ENCODE measurements at places on chromosomes 4 and X.

DNA sequence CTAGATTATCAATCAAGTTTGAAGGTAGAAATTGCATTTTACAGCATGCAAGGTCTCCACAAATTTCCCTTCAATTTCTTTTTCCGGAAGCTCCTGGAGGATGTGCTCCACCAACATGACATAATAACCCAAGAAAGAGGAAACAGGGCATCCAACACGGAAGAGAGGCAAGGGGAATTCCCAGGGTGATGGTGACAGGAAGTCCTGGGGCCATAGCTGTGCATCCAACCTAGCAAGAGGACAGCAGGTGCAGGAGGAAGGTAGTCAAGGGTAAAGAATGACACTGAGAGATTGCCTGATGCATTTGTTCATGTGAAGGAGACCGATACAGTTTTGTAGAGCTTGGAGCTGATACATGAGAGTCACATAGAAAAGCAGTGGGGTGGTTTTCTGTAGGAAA is 115.7 kb upstream of the LSM6 start:
- DNase-seq = no peak

DNA sequence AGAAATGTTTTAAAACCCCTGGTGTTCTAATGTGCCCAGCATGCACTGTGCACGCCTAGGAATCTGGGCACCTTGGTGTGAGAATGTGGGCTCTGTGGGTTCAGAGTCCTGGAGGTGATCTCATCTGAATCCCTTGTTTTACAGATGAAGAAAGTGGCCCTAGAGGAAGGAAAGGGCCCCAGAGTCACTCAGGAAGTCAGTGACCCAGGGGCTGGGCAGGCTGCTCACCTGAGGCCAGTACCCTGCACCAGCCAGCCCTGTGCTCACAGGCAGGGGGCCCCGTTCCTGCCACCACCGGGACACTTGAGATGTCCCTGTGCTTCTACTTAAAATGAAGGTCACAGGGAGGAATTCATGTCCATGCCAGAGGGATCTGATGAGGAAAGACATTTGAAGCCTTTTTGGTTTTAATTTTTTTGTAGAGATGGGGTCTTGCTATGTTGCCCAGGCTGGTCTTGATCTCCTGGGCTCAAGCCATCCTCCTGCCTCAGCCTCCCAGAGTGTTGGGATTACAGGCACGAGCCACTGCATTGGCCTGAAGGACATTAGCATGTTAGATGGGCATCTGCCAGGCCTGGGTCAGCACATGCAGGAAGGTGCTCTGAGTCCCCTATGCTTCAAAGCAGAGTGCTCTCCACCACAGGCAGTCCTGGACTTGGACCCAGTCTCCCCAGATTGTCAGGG is 7.4 kb upstream of the S100P start:
- DNase-seq = no peak

GRCh38 chr4:165118256-165118909 is 5.7 kb upstream of the TMEM192 start:
- DNase-seq = no peak

DNA sequence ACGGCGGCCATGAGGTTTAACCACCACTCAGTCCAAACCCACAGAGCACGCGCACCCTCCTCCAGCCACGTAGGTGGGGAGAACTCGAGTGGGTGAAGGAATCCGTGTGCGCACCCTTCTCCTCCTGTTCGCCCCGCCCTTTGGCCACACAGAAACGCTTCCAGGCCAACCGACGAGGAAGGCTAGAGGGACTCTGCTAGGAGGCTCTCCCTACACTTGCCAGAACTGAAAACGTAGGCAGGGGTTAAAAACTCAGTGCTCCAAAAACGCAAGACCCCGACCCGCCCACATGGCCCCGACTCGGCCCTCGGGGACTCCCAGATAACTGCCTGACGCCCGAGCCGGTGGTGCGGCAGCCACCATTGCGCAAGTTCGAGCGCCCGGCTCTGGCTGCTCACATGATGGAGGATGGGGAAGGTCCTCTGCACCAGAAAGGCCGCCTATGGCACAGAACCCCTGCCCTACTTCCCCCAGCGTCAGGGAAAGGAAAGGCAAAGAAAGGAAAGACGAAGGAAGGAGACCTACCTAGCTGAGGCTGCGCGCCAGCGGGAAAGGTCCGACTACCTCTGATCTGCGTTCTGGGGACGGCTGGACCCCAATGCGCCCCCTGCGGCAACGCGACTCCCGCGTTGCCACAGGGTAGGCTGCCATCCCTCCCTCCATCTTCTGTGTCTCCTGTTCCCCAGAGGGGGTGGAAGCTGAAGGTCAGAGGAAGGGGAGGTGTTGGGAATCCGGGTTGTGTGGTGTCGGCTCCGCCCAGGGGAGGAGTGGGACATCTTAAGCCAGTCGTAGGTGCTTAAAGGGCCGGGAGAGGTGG is 201.9 kb upstream of the AGTR2 start:
- peak; percentile 37 for DNase-seq

DNA sequence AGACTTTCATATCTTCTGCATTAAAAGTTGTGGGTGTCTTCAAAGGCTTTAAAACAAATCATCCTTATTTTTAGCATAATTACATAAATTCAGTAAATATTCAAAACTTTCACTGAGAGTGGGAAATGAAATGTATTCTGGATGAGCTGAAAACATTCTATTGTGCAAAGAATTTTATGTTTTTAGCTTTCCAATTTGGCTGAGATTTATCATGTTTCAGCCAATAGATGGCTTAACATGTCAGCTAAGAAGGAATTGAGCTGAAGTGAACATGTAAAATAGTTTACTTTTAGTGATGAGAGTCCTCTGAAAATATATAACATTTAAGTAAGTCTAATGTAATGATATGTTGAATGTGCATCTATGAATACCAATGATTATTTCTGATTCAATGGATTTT is 213.5 kb upstream of the GIMD1 start:
- DNase-seq = no peak

DNA sequence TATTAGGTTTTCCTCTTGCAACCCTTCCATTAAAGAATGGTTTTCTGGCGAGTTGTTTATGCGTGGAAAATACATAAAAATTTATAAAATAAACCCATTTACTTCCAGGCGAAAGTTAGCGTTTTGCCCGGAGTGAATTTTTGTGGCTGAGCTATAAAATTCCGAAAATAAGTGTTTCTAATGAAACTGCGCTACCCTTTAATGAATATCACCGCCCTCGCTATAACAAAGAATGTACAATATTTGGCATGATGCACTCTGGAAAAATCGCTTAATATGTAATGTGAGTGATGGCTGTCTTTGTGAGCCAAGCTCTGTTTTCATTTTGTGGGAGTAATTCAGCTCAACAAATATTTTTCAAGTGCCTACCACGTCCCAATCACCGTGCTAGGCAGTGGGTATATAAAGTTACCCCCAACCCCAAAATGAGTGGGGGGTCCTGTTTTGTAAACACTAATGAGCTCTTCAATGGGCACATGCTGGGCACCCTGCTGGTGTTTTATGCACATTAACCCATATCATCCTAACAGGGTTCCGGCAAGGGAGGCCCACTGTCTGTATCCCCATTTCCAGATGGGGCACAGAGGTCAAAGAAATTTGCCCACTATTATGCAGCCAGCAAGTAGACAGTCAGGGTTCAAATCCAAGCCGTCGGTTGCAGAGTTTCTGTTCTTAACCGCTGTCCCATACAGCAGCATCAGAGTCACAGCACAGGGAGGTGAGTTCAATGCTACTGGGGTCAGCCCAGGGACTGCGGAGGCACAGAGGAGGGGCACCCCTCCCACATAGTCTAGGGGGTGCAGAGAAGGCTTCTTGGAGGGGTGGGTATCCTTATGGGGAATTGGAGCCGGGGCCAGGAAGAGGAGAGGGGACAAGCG is 65.7 kb upstream of the STX18 start:
- DNase-seq = no peak

GRCh38 chrX:154776753-154777152 is 14.1 kb downstream of the DKC1 start:
- DNase-seq = no peak

DNA sequence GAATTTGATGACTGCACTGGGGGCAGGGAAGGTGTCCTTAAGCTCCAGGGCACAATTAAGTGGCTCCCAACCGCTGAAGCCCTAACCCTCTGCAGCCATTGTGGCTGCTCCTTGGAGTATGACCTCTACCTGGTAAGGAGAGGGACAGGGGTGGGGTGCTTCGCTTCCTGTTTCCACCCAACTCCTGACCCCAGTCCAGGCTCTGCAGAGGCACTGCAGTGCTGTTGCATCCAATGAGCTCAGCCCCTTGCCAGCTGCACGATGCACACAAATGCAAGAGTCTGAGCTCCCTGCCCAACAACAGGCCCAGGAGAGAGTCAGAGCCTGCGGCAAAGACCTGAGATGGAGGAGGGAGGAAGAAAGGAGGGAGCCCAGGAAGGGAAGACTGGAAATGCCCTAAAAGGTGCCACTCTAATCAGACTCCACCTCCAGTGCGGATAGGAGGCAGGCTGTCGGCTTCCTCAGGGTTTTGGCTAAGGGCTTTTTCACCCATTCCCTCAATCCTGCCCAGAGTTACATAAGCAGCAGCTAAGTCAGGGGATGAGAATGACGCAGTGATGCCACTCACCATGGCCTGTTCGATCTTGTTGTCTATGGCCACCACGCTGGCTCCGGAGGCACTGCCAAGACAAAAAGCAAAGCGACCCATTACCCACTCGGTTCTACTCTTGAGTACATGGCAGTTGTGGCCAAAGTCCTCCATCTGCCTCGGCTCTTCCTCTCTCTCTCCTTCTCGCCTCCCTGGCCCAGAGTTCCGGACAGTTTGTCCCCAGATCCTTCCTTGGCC is 60.1 kb downstream of the TSC22D3 start:
- DNase-seq = no peak

DNA sequence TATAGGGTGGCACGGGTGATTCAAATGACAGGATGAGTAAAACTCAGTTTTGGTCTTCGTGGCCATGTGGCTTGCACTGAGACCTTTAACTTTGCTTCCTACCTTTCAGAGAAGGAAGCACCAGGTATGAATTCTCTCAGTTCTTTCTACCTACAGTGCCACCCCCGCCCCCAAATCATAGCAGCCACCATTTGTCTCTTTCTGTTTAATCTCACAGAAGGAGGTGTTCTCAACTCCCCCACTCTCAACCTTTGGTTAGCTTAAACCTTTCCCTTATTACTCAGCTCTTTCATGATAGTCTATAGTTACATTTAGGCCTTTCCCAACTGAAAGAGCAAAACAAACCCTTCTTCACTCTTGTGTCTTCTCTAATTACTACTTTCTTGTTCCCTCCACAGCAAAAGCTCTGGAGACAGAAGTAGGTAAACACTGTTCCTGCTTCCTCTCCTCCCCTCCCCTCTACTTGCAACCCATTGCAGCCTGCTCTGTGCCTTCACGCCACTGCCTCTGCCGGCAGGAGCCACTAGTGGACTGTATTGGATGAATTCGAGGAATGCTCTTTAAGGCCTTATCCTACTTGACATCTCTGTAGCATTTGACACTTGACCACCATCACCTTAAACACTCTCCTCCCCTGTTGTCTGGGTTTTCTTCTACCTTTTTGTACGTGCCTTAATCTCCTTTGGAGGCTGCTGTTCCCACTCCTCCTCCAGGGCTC is 123.7 kb downstream of the AFF1 start:
- no peak for DNase-seq

- DNase-seq = no peak
Observed at GRCh38 chr4:165293061-165293460, 34.4 kb upstream of the MSMO1 start.

- DNase-seq = no peak
Observed at GRCh38 chr4:86449746-86450588, 90.1 kb upstream of the MAPK10 start.

GRCh38 chrX:135977611-135978010 is 3.8 kb upstream of the MMGT1 start:
- no peak for DNase-seq

- DNase-seq = no peak
Observed at GRCh38 chr4:55008166-55009056, 117.0 kb downstream of the KDR start.

- no peak for DNase-seq
Observed at GRCh38 chrX:13597874-13598273, 28.5 kb downstream of the EGFL6 start.

DNA sequence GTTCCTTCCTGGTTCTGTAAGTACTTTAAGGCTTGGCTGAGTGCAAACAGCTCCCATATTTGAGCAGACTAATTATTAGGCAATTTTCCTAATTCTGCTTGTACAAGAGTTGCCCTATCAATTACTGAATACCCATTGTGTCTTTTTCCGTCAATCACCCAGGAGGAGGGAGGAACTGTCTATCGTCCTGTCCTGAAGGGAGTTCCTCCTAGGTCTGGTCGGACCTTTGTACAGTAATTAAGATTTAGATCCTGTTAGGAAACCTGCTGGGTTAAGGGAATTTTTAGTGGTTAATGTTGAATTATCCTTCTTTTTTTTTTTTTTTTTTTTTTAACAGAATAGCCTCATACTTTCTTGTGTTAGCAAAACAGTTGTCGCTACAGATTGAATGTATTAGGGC is 130.1 kb downstream of the KDM6A start:
- no peak for DNase-seq

- DNase-seq = peak; percentile 60
Observed at GRCh38 chr4:54784161-54784671, 126.5 kb downstream of the KIT start.

DNA sequence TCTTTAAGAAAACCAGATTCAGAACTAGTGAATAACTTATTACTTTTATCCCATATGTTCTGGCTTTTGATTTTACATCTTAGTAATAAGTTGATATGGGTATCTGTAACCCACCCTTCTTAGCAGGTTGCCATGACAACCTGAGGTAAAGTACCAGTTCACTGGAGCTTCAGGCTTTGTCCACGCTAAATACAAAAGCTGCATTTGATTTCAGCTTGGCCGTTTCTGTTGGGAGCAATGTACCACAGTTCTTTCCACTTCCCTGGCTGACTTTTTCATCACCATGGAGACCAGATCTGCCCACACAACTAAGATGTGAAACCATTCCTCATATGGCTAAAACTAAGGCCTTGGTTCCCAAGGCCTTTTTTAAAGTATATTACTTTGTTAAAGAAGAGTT is 26.1 kb downstream of the KLHL34 start:
- DNase-seq = no peak

GRCh38 chr4:126144543-126145237 is 829.9 kb downstream of the FAT4 start:
- no peak for DNase-seq

GRCh38 chrX:56803850-56804681 is 75.0 kb downstream of the NBDY start:
- DNase-seq = no peak

GRCh38 chr4:188658958-188659522 is 519.8 kb downstream of the TRIML1 start:
- DNase-seq = no peak

All from breast epithelium (tissue), 4 donors.